ENCODE measurements at places on chromosomes 16 and 17.

DNA sequence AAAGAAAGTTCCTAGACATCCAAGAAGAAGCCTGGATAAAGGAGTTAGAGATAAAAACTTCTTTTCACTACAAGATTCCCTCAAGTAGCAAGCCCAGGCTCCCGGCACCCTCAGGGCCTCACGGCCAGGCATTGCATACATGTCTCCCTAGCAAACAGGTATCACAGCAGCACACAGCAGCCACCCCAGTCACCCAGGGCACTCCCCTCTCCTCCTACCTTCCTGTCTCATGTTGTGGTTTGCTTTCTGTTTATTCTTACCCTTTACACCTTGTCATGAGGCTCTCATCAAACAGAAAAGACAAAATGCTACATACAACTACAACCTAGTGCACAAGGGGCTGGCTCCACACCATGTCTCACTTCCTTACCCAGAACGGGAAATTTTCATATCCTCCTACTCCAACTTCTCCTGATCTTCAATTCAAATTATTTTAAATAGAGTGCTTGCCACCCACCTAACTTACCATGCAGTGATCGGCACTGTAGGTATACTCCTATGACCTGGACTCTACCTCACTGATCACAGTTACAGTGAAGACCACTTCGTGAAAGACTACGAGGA is 42.7 kb downstream of the XPO6 start:
- DNase-seq = no peak

DNA sequence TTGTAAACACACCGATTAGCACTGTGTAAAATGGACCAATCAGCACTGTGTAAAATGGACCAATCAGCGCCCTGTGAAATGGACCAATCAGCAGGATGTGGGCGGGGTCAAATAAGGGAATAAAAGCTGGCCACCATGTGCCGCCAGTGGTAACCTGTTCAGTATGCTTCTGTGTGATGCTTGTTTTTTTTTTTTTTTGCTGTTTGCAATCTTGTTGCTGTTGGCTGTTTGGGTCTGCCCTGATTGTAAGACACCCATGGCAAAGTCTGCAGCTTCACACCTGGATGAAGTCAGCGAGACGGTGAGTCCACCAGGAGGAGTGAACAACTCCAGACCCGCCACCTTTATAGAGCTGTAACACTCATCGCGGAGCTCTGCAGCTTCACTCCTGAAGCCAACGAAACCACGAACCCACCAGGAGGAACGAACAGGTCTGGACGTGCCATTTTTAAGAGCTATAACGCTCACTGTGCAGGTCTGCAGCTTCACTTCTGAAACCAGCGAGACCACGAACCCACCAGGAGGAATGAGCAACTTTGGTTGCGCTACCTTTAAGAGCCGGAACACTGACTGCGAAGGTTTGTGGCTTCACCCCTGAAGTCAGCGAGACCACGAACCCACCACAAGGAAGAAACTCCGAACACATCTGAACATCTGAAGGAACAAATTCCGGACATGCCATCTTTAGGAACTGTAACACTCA is 85.0 kb upstream of the MED9 start:
- DNase-seq = no peak

GRCh38 chr17:73308017-73308823 is 3.6 kb downstream of the CDC42EP4 start:
- DNase-seq = peak; percentile 80

DNA sequence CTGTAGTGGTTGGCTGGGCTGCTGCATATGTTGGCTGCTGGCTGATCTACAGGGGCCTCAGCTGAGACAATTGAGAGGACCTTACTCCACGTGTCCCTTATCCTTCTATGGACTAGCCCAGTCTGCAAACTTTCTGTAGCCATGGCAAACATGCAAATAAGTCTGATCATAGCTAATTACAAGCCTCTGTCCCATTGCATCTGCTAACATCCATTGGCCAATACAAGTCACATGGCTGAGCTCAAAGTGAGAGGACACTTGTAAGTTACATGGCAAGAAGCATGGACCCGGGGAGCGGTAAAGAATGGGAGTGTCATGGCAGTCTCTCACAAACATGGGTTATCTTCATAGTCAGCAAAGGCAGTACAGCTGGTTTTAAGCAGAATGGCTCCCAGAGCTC is 11.6 kb upstream of the IL4R start:
- DNase-seq = no peak

DNA sequence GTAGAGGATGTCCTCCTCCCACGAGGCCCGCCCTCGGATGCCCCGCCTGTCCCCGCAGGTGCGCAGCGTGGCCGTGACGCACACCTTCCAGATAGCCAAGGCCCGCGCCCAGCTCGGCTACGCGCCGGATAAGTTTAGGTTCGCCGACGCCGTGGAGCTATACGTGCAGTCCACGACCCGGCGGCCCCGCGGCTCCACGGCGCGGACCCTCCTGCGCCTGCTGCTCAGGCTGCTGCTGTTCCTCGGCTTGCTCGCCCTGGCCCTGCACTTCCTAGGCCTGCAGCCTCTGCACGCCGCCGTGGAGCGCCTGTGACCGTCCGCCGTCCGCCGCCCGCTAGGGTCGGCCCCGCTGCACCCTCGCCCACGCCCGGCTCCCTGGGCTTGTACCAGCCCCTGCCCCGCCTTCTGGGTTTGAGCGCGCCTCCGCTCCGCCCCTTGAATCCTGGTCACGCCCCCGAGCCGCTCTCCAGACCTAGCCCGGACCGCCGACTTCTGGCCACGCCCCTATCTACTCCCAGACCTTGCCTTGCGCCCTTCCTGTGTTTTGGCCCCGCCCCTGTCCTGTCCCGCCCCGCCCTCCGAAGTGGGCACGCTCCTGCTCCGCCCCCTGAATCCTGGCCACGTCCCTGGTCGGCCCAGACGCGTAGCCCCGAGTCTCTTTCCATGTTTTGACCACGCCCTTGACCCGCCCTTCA is 15.8 kb upstream of the EEF2K start:
- no peak for DNase-seq

DNA sequence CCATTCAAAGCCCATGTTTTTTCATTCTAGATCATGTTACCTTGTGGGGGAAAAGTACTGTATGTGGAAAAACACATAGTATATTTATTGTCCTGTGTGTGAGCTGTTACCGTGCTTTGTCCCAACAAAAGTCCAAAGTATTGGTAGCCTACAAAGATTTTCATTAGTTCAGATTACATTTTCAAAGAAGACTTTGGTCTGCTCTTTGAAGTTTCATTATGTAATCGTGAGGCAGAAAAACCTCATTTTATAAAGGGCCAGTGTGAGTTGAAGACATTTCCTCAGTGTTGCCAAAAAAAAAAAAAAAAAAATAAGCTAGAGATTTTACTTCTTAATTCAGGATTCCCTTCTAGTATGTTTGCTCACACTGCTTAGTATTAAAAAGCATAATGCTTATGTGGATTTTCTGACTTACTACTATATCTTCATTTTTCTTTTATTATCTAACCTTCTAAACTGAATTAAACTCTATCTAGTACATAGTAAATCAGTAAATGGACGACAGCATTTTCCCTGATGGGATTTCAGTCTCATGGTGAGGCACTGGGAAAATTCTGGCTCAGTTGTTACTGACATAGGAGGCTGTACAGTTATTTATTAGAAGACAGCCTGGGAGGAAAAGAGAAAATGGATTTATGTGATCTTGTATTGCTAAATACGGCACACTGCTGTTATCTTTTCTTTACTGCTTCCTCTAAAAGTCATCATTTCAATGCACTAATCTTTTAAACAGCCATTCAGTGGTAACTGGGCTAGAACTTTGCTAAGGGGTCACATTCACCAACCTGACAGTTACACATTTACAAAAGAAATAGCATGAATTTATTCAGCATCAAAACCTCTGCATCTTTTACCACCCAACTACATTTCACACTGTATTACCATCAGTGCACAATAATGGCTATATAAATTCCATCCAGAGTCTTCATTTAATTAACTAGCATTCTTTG is 100.6 kb downstream of the STXBP4 start:
- DNase-seq = no peak

GRCh38 chr17:81193470-81194224 is 27.6 kb upstream of the AATK start:
- no peak for DNase-seq

GRCh38 chr16:2698965-2699750 is 16.8 kb downstream of the KCTD5 start:
- no peak for DNase-seq

- DNase-seq = no peak
Observed at GRCh38 chr16:47732523-47733111, 271.5 kb downstream of the PHKB start.

DNA sequence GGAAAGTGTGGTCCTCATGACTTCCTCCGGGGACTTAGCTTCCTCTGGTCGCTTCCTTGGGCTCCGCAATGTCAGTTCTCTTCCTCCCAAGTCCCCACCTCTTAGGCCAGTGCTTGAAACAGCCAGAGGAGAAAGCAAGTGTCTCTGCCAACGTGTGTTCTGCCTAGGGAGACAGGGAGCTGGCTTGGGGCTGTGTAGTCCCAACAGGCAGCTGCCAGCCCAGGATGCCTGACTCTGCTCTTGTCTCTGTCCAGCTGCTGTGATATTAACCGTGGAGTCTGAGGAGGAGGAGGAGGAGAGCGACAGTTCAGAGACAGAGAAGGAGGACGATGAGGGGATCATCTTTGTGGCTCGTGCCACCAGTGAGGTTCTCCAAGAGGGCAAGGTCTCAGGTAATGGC is 13.5 kb upstream of the PLEKHG4 start:
- no peak for DNase-seq

DNA sequence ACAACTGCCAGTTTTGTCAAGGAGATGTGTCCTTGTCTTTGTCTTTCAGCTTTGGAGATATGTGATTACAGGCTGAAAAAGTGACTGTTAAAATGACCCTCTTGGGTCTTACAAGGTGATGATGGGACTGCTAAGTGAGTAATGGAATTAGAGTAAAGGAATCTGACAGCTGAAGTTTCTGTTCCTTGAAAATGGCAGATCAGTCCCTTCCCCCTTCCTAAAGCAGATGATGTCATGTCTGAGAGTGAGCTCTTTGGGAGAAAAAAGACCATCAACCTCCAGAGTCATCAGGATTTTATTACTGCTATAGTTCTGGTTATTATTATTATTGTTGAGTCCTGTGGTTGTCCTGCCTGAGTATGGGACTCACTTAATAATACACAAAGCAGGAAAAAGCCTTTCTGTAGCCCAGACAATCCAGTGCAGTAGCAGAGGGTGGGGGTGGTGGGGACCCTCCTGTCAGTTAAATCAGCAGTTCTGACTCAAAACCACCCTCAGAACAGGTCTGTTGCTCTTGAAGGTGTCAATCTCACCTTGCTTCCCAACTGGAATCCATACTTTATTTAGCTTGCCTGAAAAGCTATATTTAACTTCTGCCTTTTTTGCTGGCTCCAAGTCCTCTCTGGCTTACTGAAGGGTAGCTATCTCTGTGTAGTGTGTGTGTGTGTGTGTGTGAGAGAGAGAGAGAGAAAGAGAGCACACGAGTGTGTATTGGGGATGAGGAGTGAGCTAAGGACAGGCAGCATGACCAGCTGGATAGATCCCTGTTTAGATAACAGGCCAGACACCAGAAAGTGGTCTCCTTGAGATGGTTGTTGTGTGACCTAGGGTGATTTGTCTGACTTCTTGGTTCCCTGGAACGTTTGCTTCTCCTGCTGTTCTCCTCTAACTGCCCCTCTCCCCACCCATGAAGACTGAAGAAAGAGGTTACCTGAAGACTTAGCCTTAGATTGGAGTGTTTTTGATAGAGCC is 4.9 kb downstream of the HROB start:
- no peak for DNase-seq

GRCh38 chr17:27540318-27541101 is 84.3 kb downstream of the KSR1 start:
- DNase-seq = peak; percentile 76

GRCh38 chr17:32615326-32615725 is 128.5 kb downstream of the CDK5R1 start:
- no peak for DNase-seq

DNA sequence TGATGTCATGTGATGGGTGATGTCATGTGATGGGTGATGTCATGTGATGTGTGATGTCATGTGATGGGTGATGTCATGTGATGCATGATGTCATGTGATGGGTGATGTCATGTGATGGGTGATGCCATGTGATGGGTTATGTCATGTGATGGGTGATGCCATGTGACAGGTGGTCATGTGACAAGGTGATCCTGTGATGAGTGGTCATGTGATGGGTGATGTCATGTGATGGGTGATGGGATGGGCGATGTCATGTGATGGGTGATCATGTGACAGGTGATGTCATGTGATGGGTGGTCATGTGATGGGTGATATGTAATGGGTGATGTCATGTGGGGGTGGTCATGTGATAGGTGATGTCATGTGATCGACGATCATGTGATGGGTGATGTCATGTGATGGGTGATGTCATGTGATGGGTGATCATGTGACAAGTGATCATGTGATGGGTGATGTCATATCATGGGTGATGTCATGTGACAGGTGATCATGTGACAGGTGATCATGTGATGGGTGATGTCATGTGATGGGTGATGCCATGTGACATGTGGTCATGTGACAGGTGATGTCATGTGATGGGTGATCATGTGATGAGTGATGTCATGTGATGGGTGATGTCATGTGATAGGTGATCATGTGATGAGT is 17.2 kb downstream of the CD300LB start:
- DNase-seq = no peak

DNA sequence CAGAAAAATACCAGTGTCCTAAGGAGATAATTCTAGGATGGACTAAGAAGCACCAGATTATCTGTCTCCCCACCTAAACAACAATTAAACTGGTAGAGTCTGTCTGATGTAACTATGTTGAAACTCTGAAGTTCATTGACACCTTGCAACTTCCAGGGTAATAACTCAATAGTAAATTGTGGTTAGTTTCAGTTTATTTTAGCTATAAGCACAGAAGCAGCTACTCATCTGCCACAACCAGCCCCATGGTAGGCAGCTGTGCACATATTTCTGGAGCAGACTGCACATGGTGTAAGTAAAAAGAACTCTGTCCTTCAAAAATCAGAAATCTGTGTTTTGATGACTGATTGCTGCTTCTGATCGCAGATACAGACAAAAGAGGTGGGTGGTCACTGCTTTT is 852.1 kb downstream of the CDH11 start:
- no peak for DNase-seq

DNA sequence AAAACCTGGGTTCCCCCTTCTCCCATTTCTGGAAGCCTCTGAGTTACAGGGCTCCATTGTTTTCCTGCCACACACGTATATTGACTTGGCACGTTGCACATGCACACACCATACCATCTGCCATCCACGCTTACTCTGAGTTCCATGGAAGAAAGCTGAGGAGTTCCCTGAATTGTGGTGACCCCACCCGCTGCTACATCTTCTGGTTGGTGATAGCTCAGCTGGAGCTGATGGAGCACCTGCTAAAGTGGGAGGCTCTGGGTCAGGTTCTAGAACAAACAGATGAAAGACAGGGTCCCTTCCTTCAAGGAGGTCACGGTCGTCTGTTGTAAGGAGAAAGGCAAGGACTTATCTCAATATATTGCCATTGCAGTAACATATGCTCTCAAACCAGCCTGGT is 41.1 kb downstream of the TMEM11 start:
- no peak for DNase-seq

Measured in left ventricle myocardium inferior (tissue), 1 donor.